ENCODE measurements at places on chromosomes 4 and X.

- no peak for DNase-seq
Measured at GRCh38 chr4:165621983-165622382, 243.2 kb downstream of the CPE start.

- no peak for DNase-seq
Measured at GRCh38 chr4:173009129-173009823, 159.3 kb upstream of the GALNT7 start.

GRCh38 chr4:55634417-55635128 lies 1.5 kb downstream of the NMU start:
- no peak for DNase-seq

DNA sequence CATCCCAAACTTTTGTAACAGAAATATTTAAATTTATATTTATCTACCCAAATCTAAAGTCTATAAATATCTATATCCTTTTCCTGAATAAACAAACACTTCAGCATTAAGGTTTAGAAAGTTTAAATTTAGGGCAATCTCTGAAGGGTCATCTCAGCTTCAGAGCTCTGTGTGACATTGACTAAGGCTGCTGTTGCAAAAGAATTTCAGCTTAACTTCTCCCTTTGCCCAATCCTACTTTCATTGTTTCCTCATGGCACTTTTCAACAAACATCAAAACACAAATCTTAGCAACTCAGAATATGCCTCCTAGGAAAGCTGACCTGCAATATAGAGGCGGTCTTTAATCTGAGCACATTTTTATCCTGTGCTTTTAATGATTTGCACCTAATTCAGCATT lies 79.7 kb upstream of the BANK1 start:
- no peak for DNase-seq

DNA sequence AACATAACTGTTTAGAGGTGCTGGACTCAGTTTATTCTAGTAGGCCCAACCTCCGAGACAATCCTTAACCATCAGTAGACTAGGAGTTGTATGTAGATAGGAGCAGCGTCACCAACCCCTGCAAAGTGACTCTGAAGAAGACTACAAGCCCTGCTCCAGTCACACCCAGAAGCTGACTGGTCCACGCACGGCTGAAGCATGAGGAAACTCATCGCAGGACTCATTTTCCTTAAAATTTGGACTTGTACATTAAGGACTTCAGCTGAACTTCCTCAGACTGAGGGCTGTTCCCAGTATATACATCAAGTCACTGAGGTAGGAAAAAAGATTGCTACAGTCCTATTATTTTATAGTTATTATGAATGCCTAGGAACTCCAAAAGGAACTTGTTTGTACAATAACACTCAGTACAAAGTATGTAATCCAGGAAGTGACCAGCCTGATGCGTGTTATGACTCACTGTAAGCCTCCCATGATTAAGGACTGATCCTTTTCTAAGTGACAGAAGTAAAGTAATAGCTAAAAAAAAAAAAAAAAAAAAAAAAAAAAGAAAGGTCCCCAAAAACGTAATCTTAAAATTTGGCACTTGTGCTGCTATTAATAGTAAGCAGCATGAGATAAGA lies 41.6 kb upstream of the UGT2B7 start:
- no peak for DNase-seq

DNA sequence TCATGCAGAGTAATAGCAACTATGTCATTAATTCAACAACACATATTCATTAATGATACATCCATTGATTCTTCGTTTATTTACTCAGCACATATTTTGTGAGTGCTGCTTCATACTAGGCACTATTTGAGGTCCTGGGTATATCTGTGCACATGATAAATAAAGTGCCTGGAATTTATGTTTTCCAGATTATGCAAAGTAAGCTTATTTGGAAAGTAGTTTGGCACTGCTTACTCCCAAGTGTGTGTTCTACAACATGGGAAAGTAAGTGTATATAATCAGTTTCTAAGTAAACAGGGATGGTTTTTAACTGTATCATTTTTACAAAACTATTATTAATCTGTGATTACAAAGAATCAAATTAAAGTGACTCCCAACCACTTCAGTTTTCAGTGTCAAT lies 16.8 kb upstream of the EPGN start:
- DNase-seq: no peak

DNA sequence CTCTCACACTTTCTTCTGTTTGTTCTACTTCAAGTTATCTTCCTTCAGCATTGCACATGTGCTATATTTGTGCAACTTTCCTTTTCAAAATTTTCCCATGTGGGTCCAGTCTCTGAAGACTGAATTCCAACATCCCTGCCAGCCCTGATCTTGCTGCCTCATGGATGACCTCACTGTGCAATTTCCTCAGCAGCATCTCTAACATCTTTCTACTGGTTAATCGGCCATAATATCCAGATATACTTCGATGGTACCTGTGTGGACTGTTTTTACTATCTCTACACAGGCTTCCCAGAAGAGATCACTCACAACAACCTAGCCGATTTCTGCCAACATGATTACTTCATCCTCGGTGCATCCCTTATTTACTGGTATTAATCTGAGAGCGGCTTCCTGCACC lies 41.5 kb downstream of the GPM6A start:
- no peak for DNase-seq

GRCh38 chr4:109075621-109076020 lies 226.8 kb downstream of the COL25A1 start:
- DNase-seq: no peak

DNA sequence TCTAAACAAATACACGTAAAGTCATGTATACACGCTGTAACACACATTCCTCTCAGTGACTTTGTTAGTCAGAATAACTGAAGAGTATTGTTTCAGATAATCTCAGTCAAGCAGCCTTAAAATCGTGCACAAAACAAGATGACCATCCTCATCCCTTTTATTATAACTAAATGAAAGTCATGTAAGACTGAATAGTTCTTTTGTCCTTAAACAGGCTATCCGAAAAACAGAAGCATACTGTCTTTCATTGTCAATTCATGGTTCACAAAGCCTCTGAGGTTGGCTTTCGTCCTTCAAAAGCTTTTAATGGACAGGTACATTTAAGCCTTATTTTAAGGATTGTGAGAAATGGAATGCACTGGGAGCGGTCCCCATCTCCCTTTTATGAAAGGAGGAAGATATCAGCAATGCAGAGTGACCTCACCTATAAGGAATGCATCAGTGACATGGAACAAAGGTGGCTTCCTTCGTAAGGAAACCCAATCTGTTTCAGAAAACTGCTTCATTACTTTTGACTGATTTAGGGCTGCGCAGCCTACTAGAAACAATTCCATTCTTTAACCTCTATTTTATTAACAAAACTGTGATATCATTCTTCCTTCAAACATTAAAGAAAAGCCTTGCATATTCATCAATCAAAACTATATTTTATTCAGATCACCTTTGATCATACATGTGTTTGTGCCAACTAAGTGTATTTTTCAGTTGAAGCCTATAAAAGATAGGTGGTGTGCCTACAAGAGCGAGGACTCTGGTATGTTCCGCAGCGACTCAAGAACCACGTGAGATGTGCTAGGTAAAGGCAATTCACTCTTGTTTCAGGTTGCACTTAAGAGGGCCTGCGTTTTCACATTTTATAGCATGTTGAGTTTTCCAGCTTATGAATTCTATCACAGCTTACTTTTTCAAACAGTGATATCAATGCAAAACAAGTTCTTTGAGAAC lies 19.2 kb downstream of the SH3RF1 start:
- DNase-seq: no peak

GRCh38 chrX:106728337-106728736 lies 1.8 kb downstream of the RNF128 start:
- no peak for DNase-seq

DNA sequence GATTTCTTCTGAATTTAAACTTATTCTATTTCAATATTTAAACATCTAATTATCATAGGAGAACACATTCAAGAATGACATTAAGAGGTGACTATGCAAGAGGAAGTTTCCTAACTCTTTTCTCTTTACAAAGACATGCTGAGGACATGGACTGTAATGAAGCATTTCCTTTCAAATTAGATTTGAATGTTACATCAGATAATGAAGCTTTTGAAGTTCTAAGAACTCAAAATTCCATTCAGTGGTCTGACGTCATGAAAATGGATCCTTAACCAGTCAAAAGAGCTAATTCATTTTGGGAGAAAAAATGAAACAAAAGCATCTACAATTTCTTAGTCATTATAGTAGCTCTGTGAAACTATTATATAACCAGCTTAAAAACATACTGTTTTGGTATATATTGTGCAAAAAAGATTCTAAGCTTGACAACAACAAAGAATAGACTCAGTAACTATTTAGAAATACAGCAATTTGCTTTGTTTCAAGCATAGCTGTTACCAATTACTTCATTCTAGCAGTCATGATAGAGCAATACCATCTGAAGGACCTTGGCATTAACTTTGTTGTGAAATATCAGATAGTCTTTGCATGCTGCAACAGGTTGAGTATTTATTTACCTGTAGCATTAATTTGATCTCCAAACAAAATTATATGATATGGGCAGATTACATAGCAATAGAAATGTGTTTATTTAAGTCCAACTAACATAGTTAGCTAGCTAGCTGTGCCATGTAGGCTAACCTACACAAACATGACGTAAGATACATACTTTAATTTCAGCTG lies 13.7 kb upstream of the DTHD1 start:
- DNase-seq: no peak

DNA sequence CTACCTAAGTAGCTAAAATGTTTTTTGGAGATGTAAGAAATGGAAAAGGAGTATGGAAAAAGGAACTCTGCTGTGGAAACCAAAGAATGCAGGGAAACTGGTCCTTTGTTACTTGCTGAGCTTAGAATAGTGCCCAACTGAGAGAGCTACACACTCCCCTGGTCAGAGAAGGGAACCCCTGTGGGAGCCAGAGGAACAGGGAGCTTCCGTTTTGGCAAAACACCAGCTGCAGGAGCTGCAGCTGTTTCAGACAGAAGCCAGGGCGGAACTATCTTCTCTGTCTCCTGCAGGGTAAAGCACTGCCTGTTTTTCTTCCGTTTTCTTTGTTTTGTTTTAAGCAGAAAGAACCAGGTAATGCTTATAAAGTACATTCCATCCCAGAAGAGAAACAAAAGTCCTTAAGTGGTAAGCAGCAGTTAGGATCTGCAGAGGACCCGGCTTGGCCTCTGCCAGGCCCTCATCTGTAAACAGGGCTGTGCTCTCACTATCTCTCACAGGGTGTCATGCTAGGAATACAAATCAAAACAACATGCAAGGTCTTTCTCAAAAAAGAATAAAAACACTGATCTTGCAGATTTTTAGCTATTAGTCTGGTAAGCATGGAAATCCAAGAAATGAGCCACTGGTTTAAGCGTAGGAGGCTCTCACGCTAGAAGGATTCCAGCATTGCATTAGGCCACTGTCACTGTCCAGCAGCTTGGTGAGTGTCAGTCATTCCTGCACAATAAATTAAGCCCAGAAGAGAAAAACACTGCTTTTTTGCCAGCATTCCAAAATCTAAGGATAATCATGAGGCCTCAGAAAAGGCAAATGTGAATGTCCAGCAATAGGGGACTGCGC lies 76.1 kb downstream of the CHST7 start:
- DNase-seq: peak; percentile 9

- DNase-seq: no peak
Measured at GRCh38 chr4:145170223-145170622, 10.2 kb downstream of the OTUD4 start.

DNA sequence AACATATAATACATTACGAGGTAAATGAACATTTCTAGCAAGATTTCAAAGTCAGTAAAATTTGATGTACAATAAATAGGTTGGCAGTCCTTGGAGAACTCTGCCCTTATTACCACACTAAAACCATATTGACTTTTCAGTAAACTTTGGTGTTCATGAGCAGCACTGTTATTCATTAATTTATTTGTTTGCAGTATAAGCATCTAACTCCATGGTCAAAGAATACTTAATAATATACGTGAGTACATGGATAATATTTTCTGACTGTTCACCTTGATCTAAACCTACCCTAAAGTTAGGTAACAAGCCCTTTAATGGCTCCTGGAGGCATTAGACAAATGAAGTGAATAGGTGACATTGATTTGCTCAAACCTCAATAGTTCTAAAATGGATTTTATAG lies 817.2 kb upstream of the FTHL17 start:
- no peak for DNase-seq

GRCh38 chrX:123975180-123975579 lies 13.7 kb downstream of the STAG2 start:
- DNase-seq: no peak

- DNase-seq: no peak
Measured at GRCh38 chr4:89653012-89653411, 183.9 kb downstream of the SNCA start.

DNA sequence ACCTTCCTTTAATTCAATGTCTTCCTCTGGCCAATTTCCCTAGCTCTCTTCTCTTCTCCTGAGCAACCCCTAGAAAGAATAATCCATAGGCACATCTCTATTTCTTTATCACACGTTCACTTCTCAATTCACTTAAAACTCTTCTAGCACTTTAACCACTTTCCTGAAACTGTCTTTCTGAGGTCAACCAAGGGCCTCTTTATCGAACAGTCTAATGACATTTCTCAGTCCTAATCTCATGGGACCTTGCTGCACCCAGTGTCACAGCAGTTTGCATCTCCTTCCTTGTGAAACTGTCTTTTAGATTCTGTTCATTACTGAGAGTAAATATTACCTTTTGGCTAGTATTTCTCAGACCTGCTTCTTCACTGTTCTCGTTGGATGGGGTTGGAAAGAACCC lies 285.3 kb upstream of the RASGEF1B start:
- no peak for DNase-seq

- no peak for DNase-seq
Measured at GRCh38 chrX:9071031-9071650, 37.2 kb upstream of the FAM9B start.

DNA sequence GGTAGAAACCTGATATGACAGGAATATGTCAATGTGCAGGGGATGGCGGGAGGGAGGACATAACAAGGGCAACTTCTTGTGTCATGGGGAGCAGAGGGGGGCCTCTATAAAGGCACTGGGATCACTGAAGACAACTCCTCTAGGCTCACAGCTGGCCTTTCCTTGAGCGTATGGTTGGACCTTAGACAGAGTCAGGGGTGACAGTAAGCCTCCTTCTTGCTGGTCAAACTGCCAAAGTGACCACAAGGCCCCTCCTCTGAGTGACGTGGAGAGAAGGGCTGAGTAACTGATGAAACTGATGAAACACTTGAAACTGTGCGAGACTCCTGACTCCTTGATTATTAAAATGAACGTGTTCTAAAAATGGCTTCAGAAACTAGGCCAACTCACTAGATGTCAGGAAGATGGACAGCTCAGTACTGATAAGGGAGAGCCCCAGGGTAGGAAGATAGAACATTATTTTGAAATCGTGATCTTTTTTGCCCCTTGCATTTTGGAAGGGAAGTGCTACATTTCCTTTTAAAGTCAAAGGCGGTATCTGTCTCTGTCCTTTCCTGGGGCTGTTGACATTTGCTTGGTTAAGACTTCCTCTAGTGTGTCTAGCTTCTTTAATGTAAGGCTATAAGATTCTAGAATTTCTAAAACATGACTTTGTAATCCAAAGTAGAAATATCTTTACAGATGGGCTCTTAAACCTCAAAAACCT lies 1.6 kb downstream of the RAB33A start:
- peak; percentile 5 for DNase-seq

GRCh38 chr4:183260491-183261151 lies 59.5 kb downstream of the CLDN22 start:
- no peak for DNase-seq

GRCh38 chr4:94285666-94286065 lies 57.0 kb downstream of the HPGDS start:
- no peak for DNase-seq

- DNase-seq: no peak
Measured at GRCh38 chr4:184836613-184837012, 10.8 kb upstream of the ACSL1 start.

All from KG1 (cell line).